ENCODE measurements at places on chromosomes 2 and 18. TPM values are rescaled to one million over a fixed set of nuclear protein-coding genes. Genes with fewer than 3 reads are reported as not detected.

DNA sequence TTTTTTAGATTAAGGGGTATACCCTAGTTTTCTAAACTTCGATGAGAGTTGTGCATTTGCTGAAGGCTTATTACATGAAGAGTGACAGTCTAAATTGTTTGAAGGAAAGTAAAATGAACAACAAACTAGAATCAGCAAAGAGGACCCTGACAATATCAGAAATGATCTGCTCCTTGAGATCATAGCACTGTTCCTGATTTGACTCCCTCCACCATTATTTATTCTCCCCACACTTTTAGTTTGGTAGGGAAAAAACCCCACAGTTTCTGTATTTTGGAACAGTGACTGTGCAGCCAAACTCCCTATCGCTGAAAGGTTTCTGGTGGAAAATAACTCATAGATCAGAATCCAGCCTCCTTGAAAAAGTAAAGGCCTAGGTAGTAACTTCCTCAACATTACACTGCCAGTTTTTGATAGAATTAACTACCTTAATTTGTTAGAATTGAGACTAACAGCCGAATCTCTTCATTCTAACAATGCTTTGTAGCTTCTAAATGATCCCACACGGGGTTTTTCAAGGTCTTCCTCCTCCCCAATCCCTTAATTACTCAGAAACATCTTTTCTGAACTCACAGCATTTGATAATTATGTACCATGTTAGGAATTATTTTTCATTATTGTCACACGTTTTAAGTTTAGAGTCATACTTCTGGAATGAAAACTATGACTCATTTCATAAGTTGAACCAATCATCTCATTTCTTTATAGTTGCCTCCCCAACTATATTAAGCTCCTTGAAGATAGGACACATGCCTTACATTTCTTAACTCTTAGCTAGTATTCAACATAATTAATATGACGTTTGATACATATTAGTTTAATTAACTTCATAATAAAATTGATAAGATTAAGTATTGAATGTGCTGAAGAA, 2.9 kb downstream of the MYL12A start:
- DNase-seq, result peak; percentile 74

GRCh38 chr2:99085421-99085820, 56.1 kb upstream of the C2orf15 start:
- peak; percentile 36 for DNase-seq

ANKRD29 gene
- 1.8 TPM for total RNA-seq

SELENOI gene
- 20.3 TPM for total RNA-seq

GRCh38 chr2:112916145-112916571, 5.2 kb downstream of the IL37 start:
- DNase-seq, result no peak

DNA sequence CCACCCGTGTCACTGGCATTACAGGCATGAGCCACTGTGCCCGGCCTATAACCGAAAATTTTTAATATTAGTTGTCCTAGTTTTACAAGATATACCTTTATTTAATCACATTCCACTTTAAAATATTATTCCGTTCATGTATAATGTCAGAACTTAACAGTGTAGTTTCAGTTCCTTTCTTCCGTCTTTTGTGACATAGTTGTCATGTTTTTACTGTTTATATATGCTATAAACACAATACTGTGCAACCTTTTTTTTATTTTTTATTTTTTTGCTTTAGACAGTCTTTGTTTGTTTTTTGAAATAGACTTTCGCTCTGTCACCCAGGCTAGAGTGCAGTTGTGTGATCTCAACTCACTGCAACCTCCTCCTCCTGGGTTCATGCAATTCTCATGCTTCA, 129.5 kb upstream of the TTC27 start:
- no peak for DNase-seq

All from RPMI7951 (cell line).